ENCODE measurements at places on chromosomes 2 and 18.

DNA sequence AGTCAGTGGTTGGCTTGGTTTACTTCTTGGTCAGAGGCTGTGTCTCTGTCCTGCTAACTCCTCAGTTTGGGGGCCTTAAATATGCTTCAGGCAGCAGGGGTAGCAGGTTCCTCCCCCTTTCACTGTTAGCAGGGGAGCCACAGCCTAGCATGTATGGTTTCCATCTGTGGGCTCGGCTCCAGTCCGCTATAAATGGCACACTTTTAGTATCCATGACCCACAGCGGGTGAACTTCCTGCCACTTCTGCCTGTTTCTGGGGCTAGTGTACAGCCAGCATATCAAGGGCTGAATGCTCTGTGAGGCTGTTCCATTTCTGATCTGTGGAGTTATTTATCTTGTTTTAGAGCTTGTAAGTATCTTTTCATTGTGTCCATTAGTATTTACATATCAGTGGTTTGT, 58.3 kb downstream of the MRPL33 start:
- DNase-seq = no peak

- no peak for DNase-seq
These were observed 105.6 kb downstream of the TGFA start for GRCh38 chr2:70448041-70448440.

DNA sequence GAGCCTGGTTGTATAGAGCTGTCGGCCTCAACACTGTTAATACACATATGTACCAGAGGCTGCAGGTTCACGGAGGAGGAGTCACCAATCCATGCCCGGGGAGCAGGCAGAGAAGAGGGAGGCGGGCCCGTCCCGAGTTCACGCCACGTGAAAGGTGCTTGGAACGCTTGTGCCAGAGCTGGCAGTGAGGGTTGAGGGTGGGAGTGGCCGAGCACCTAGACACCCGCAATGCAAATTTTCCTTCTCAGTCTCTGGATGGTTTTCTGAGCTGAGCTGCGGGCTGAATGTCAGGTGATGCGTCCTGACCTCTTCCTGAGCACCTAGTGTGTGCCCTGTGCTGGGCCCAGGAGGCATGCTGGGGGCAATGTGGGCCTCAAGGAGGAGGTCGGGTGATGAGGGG, 52.2 kb downstream of the ODC1 start:
- no peak for DNase-seq

GRCh38 chr2:124704071-124704925, 679.2 kb downstream of the CNTNAP5 start:
- no peak for DNase-seq

GRCh38 chr18:46711444-46711863, 45.4 kb downstream of the ST8SIA5 start:
- DNase-seq = no peak

DNA sequence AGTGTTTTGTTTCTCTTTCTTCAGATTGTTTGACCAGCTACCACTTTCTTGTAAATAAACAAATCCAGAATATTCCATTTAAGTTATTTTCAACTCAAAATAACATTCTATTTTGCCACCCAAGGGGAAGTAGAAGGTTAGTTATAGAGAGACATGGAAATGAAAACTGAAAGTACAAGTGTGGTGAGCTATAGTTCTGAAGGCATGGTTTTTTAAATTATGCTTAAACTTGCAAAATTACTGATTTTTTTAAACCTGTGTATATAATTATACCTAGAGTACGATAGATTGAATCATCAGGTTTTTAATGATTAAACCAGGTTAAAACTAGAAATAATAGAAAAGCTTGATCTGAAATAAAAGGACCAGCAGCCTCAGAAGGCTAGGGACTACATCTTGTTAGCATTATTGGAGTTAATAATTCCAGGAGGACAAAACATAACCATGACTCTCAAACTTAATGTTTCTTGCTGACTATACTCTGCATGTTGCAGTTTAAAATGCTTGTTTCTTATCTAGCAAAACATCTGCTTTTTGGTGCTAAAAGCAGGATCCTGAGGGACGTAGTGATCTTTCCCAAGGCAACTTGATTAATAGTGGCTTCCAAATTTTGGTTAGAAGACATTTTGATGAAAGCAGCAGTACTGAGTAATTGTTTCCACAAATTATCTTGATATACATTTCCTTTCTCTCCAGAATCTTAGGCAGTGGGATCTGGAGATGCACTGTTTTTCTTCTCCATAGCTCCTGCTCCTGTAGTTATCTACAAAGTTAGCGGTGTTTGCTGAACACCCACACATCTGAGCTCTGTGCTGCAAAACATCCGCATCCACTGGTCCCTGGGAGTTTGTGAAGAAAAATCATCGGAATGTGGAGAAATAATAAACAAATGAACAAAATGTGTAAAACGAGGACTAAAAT, 327.2 kb upstream of the PKDCC start:
- DNase-seq = no peak

GRCh38 chr2:88171966-88172365, 1.8 kb downstream of the THNSL2 start:
- no peak for DNase-seq

- DNase-seq = no peak
These were observed 311.2 kb upstream of the CRIM1 start for GRCh38 chr2:36044411-36044810.

DNA sequence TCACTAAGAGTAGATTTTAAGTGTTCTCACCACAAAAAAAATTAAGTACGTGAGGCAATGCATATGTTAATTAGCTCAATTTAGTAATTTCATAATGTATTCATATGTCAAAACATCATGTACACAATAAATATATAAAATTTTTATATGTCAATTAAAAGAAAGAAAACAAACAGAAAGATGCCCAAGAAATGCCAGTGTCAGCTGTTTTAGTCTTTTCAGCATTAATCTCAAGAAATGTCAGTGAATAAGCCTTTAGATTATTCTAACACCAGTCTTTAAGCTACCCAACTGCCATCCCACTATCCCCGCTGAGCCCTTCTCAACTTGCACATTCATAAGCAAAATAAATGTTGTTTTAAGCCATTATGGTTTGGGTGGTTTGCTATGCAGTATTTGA, 76.5 kb downstream of the C1D start:
- no peak for DNase-seq

- DNase-seq = no peak
These were observed 4.4 kb upstream of the FARP2 start for GRCh38 chr2:241351640-241352031.

GRCh38 chr2:70261501-70261900, 3.6 kb downstream of the PCYOX1 start:
- no peak for DNase-seq

DNA sequence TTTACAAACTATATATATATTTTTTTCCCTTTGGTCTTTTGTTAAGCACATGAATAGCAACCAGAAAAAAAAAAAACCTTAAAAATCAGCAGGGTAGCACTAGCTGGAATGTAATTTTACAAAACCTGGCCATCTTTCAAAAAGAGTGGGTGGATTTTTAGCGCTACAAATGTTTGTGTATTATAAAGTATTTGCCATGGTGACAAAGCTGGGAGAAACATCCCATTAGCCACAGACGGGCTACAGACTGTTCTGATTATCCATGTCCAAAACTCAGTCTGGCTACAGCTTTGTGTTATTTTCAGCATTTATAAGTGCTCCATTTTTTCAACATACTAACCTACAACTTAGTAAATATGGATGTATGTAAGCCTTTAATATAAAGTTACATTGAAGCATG, 249.5 kb upstream of the TANK start:
- no peak for DNase-seq

GRCh38 chr2:237471438-237472186, 15.4 kb upstream of the MLPH start:
- no peak for DNase-seq

GRCh38 chr2:217978536-217979150, 24.2 kb downstream of the TNS1 start:
- no peak for DNase-seq

- DNase-seq = no peak
These were observed 776.3 kb upstream of the POU3F3 start for GRCh38 chr2:104077573-104077972.

GRCh38 chr2:99404039-99404796, 67.0 kb downstream of the EIF5B start:
- DNase-seq = no peak

DNA sequence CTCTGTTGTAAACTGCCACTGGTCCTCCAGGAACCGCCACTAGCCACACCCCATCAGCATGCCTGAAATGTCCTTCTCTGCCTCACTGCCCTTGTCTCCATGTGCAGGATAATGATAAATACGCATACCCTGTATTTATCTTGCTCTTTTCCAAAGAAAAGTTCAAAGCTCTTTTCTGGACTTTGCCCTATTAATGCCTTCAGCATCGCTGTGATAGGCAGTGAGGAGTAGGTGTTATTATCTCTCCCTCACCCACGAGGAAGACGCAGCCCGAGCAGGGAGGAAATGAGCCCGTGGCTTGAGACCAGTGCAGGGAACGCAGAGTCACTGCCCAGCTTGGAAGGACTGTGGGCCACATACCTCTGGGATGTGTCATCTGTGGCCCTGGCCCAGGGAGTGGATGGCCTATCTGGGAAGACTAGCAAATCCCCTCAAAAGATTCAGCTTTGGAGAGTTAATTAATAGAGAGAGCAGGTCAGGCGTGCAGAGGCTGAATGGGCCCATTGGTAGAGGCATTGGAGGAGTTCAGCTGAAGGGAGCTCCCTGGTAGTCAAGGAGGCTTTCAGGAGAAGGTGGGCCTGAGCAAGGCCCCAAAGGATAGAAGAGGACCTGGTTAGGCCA, 39.5 kb upstream of the MCFD2 start:
- DNase-seq = no peak

DNA sequence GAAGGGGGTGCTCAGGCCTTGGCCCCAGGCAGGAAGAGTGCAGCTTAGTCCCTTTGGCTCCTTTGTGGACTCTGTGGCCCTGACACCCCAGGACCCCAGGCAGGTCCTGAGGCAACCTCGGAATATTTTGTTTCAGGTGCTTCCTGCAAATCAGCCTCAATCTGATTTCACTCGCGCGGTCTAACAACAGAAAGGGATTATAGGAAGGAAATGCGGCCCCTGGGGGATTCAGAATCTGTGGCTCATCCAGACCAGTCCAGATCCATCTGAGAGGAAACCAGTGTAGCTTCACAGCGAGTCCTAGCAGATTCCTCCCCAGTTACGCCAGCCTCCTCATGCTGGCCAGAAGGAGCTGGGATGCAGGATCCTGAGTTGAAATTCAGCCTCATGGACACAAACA, 59.5 kb upstream of the YWHAQ start:
- no peak for DNase-seq

DNA sequence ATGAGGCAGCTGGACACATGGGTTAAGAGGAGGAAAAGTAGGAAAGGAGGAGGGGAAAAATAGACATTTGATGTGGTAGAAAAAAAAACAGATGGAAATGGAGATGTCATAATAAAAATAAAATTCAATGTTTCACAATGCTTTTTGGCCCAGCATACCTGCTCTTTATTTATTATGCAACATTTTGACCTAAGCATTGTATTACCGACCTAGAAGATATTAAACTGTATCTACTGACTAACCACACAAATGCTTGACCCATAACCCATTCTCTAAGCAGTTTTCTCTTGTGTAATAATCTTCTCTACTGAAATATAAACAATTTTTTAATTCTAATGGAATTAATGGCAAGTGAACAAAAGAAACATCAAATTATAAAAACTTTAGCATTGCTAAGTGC, 362.3 kb downstream of the FBXO15 start:
- no peak for DNase-seq

DNA sequence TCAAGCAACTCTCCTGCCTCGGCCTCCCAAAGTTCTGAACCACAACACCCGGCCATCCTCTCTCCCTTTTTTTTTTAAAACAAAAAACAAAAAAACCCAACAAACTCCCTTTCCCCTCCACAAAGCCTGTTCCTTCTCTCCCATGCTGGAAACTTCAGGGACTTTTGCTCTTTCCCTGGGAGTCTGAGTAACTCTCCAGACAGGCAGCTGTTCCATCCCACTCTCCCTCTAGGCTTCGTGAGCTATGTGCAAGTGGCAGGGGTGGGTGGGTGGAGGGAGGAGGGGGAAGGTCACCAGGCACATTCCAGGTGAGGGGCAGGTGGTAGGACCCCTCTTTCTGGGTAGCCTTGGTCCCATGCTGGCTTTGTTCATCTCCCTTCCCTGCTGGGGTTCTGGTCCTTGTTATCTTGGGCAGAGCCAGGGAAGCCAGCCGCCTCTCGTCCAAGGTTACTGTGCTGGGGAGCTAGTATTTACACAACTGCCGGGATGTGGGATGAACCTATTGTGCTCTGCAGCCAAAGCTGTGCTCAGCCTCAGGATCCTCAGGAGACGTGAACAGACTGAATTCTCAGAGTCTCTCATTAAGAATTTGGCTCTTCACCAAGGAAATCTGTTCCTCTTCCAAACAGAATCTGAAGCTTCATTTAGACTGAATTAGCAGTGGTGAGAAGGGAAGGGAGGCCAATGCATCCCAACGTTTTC, 106.9 kb downstream of the LIPG start:
- DNase-seq = peak; percentile 12

DNA sequence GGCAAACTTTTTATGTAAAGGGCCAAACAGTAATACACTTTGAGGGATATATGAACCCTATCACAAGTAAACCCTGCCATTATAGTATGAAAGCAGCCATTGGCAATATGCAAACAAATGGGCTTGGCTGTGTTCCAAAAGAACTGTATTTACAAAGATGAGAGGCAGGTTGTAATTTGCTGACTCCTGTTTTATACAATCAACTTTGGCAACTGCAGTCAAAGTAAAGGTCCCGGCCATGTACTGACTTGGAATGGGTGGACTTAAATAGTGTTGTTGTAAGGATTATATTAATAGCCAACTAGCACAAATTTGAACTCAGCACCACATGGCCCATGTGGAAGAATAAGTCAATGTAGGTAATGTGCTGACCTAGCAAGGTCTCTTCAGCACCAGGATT, 223.4 kb downstream of the WDPCP start:
- no peak for DNase-seq

- DNase-seq = no peak
These were observed 186.6 kb downstream of the GBX2 start for GRCh38 chr2:235981631-235982030.

DNA sequence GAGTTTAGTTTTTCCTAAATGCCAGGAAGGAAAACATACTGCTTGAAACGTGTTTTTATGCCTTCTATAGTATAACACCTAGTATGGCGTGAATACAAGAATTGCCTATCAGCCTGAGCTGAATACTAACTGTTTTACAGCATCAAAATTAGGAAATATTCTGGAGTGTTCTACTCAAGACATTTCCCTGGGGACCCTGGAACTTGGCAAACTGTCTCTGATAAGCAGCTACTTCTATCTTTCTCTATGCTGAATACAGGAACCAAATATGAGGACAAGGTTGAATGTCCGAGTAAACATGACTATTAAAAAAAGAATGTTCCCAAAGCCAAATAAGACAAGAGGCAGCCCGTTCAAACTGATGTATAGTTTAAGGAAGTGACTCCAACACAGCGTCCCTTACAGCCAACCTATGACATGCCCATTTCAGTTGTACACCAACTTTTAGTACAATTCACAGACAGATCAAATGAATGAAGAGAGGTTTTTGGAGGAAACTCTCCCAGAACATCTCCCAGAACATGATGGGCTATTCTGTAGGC, 951.3 kb upstream of the ACVR2A start:
- no peak for DNase-seq

GRCh38 chr2:85628658-85629057, 12.7 kb downstream of the USP39 start:
- no peak for DNase-seq
